Inflammatory macrophage (primary cell): ENCODE measurements at places on chromosomes 1 and 21.
A peak's percentile ranks its signal among the peaks of the same experiment; 100 is the strongest.

DNA sequence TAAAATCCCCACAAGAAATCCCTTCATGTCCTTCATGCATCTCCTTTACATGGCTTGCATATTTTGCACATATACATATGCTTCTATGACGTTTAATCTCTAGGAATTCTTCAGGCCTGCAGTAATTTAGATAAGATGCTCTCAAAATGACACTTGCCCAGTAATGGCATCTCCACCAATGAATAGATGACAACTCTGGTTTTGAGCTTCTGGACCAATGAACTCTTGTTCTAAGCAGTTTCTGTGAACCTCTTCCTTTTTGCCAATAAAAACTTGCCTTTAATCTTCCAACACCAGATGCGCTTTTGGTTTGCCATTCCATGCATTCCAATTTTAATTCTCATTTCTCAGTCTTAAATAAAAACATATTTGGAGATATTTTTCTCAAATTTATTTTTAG is 189.8 kb upstream of the OLFM3 start:
- DNase-seq: no peak

DNA sequence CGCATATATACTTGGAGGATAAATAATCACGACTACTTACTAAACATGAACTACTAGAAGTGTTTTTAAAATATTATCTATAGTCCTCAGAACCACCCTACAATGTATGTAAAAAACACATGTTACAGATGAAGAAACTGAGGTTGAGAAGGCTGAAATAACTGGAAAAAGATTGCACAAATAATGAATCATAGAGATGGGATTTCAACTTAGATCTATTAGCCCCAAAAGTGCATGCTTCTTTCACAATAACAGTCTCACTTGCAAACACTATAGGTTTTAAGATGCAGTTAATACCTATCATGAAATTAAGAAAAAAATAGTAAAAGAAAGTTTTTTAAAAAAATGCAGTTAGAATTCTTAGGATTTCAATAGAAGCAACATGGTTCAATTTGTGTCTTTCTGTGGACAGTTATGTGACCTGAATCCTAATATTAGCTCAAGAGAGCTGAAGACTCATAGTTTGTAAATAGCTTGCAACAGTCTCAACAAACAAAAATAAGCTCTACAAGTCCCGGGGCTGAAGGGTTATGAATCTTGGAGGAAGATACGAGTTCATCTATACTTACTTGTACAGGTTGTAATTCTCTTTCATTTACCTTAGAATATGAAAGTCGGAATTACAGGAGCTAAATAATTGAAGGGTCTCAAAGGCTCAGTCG is 58.6 kb upstream of the NTPCR start:
- no peak for DNase-seq

DNA sequence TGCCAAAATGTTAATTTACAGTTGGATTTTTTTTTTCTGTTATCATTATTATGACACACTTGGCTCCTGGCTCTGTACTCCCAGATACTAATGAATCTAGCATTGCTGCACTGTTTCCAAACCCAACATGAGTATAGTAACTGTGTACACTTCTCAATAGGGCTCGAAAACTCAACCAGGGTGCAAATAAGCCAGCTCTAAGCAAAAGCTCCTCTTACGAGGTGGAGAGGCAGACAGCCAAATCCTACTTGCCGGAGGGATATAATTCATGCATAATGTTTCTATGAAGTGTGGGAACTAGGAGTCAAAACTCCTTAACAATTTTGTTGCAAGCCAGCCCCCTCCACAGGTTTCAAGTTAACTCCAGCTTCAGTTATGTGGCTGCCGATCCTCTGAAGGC is 510.4 kb upstream of the ZP4 start:
- no peak for DNase-seq

- no peak for DNase-seq
These were observed 123.4 kb upstream of the SNX7 start for GRCh38 chr1:98538106-98538505.

GRCh38 chr1:157505481-157506272 is 46.6 kb downstream of the FCRL5 start:
- peak; percentile 57 for DNase-seq

DNA sequence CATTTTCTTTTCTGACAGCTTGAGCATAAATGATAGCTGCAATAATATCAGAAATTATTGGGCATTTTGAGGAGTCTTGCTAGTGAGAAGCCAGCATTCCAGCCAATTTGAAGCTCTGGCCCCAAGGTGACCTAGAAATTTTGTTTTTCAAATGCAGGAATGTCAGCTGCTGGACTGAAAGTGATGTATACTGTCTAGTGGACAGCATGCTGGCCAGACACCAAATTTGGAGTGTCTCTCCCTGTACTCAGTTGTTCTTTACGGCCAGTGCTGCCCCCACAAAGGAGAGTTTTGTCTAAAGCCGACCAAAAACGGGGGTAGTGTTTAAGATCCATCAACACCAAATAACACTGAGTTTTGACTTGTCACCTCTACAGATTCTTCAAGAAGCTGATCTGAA is 5.2 kb downstream of the RGS7 start:
- DNase-seq: no peak

DNA sequence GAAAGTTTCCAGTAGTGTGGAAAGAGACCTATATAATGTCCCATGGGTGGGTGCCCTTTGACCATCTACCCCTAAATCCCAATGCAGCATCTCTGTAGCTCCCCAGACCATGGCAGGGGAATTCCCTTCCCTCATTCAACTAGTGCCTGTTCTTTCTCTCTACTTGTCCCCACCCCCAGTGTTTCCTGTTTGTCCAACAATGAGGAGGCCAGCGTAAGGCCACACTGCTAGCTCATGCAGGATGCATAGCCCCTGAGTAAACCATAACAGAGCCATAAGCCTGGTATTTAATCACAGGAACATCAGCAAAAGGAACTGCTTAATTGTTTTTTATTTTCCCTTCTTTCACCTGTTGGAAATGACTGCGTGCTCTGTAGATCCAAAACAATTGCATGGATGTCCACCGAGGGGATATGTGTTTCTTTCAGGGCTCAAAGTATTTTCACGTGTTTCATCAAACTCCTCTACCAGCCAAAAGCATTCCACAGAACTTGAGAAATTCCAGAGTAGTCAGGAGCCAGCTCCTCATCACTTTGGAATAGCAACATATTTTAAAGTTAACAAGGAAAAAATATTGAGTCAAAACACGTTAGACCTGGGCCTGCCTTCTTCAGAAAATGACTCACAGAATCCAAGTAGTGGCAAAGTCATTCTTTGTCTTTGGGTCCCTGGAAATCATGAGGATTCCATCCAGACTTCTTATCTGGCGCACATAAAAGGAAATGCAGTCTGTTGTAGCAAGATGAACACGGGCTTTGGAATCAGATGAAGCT is 162.5 kb upstream of the SGIP1 start:
- DNase-seq: no peak

DNA sequence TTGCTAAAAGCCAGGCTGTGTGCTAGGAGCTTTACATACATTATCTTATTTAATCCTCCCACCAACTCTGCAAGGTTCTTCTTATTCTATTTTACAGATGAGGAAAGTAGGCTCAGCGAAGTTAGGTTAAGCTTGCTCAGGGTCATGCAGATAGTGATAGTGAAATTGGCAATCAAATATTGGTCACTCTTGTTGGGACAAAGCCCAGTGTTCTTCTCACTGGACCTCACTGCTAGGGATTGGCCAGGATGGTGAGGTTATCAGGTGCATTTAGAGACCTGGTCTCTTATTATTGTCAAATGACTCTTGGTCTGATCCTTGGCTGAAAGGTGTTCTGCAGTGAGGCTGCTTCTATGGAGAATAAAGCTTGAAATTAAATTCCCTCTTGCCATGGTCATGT is 145.1 kb downstream of the CNIH3 start:
- no peak for DNase-seq

DNA sequence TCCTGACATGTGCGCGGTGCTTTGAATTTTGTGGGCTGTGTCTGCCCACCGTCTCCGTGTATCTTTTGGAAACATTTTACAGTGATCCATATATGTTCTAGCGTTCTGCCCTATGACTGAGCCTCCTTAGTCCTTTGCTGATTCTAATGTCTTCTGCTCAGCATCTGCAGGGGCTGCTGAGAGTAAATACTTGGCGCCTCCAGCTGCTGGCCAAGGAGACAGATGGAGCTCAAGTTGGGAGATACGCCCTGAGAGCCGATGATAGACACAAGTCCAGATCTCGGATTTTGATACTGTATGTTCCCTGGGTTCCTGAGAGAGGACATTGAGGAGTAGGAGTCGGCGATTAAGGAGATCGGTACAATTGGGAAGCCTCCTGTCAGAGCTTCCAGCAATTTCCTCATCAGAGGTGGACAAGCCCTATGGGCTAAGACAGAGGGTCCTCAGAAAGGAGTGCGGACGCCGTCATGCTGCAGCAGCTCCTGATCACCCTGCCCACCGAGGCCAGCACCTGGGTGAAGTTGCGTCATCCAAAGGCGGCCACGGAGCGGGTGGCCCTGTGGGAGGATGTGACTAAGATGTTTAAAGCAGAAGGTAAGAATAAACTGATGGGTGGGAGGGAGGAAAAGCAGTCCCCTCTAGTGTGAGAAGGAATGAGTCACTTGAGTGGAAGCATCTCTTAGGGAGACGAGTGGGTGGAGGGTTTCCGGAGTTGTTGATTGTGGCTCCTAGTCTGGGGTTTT is 390 bp downstream of the ZFP69B start:
- DNase-seq: peak; percentile 35

DNA sequence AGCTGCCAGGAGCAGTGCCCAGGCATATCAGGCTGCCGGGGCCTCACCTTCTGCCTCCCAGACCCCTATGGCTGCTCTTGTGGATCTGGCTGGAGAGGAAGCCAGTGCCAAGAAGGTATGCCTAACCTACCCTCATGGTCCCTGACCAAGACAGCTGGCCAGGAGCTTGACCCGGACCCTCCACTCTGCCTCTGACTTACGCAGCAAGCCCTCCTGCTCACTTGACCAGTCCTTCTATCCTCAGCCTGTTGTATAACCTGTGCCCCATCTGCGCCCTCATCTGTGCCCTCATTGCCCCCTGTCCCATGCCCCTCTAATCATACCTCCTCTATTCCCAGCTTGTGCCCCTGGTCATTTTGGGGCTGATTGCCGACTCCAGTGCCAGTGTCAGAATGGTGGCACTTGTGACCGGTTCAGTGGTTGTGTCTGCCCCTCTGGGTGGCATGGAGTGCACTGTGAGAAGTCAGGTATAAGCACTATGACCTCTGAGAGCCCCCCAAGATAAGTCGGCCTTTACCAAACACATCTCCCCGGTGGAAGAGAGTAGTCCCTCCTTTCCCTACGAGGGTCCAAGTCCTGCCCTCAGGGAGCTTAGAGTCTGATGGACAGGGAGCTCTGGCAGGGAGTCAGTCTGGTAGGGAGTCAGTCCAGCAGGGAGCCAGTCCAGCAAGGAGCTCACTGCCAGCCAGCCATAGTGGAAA is 6.8 kb downstream of the TIE1 start:
- DNase-seq: no peak

- peak; percentile 55 for DNase-seq
These were observed 206.4 kb upstream of the SGIP1 start for GRCh38 chr1:66327588-66327987.

- DNase-seq: no peak
These were observed 13.1 kb upstream of the VAMP4 start for GRCh38 chr1:171754971-171755370.

DNA sequence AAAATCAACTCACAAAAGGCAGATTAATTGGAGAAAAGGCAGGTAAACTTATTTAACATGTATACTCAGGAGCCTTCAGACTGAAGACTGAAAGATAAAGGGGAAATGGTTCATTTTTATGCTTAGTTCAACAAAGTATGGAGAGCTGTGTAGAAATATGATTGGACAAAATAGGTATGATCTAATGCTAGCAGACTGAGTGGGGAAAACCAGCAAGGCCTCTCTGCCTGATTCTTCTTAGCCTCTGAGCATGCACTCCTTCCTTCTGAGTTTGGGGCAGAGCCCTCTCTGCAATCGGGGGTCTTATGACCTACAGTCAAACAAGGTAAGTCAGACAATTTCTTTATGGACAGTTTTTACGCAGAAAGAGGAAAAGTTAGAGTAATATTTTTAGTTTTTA is 38.8 kb upstream of the SUCO start:
- peak; percentile 6 for DNase-seq

- no peak for DNase-seq
These were observed 287.4 kb upstream of the RUNX1 start for GRCh38 chr21:35336534-35336933.

- no peak for DNase-seq
These were observed 25.6 kb downstream of the PPFIA4 start for GRCh38 chr1:203051841-203052324.

DNA sequence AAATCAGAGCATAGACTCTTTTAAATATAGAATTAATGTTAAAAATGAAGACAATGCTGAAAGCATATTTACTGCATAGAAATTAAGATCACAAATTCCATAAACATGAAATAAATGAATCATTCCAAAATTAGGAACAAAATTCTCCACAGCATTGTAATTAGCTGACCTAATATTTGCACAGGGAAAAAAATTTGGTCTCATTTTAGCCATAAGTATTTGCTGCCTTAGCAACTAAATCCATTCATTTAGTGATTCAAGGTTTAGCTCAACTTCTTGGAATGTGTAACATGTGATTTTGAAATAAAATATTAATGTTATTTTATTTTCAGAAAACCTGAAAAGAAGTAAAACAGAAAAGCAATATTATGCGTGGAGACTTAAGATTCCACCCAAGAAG is 25.5 kb downstream of the ADAMTS5 start:
- DNase-seq: no peak

GRCh38 chr1:24155011-24155782 is 12.3 kb upstream of the IL22RA1 start:
- DNase-seq: no peak

- DNase-seq: no peak
These were observed 23.3 kb upstream of the RPE65 start for GRCh38 chr1:68473060-68473459.

DNA sequence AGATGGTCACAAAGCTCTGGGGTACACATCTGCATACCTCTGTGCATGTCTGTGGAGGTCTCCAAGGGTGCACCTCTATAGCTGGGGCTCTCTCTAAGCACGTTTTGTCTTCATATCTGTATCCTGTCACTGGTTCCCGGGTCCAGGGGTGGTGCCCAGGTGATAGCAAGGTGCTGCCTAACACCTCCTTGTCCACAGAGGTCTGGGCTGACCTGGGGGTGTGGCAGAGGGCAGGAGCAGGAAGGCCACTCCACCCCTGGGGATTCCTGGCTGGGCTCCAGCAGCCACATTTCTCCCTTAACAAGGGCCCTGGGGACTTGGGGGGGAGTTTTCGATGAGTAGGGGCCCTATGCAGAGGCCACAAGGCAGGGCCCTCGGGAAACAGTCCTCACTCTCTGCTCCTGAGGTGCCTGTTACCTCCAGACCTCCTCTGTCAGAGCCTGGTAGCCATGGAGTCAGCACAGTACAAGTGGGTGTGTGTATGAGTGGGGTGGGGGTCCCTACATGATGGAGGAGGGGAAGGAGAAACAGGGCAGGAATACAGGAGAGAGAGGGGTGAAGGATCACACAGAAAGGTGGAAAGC is 7.0 kb upstream of the CDCP2 start:
- no peak for DNase-seq

GRCh38 chr21:44291078-44291935 is 5.6 kb downstream of the AIRE start:
- DNase-seq: no peak

DNA sequence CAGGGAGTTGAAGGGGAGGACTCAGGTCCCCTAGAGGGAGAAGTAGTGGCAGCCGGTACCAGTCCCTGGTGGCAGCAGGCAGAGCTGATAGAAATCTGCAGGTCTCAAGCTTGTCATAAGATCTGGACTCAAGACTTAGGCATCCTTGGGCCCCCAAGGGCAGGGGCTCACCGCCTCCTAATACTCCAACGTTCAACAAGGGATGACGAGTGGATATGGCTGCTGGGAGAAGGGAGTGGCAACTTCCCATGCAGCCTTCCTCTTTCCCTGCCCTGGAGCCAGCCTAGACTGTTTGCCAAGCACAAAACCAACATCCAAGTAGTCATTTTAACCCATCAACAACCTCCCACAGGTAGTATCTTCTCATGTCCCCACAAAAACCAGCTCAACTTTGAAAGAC is 6.9 kb downstream of the TRABD2B start:
- no peak for DNase-seq
